Suppressor macrophage (primary cell): ENCODE measurements at places on chromosomes 2 and 18.

DNA sequence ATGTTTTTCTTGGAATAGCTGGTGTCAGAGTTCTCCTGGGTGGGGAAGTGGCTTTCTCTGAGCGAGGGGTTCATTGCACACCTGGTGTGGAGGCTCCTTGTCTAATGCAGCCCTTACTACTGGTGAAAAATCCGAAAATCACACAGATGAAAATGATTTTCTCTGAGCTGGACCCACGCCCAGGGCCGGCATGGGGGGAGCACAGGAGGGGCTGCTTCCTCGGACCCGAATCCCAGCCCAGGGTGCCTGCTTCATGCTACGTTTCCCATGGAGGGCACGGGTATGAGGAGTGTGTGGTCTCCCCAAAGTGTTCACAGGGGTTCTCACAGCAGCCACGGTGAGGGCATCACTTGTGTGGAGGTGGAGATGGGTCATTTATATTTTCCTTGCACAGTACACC lies 288.0 kb upstream of the HDAC4 start:
- DNase-seq, result no peak

GRCh38 chr2:6657136-6657535 lies 208.6 kb downstream of the CMPK2 start:
- DNase-seq, result no peak

GRCh38 chr2:203694191-203694590 lies 12.2 kb upstream of the CD28 start:
- DNase-seq, result no peak

DNA sequence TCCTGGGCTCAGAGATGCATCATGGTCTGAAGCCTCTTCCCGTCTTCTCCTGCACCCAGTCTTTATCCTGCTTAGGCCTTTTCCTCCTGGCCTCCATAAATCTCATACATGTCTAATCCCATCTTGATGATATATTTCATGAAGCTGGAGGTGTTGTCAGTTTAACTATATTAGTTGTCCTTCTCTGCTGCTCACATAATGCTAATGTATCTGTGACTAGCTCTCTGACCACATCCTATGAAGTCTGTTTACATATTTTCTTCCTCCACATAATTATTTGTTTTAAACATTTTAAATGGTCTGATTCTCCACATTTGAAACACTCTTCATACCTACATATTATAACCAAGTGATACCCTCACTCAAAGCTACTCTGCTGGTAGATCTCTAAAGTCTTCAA lies 315.2 kb upstream of the RND3 start:
- no peak for DNase-seq
